ENCODE measurements at places on chromosomes 4 and X.

DNA sequence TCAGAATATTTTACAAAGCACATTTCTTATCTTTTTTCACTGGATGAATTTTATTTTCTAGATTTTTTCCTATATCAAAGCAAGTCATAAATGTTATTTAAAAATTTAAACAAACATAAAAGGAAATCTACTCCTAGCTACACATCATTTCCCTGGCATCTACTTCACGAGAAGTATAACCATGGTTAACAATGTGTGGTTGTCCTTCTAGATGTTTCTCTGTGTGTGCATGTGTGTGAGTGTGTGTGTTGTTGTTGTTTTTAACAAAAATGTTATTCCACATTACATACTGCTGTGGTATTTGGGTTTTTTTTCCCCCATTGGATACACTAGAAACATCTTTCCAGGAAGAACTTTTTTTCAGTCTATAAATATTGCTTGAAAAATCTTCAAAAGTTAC, 103.1 kb downstream of the CHIC2 start:
- no peak for DNase-seq

GRCh38 chrX:17613979-17614588, 123.2 kb upstream of the SCML1 start:
- no peak for DNase-seq

DNA sequence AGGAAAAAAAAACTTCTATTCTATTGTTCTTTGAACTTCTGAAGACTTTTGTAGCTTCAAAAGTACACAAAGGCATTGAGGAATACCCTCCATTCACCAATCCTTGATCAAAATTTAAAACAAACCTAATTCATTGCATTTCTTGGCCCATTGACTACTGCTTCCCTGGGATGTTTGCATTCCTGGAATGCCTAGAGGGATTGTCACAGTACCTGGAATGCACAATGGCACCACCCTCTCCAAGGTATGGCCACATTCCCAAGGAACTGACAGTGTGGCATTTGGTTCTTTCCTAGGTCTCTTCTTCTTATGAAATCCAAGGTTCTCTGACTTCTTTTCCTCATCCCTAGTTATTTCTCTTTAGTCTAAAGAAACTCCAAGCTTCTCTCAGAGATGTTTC, 600.7 kb downstream of the CCSER1 start:
- peak; percentile 45 for DNase-seq

DNA sequence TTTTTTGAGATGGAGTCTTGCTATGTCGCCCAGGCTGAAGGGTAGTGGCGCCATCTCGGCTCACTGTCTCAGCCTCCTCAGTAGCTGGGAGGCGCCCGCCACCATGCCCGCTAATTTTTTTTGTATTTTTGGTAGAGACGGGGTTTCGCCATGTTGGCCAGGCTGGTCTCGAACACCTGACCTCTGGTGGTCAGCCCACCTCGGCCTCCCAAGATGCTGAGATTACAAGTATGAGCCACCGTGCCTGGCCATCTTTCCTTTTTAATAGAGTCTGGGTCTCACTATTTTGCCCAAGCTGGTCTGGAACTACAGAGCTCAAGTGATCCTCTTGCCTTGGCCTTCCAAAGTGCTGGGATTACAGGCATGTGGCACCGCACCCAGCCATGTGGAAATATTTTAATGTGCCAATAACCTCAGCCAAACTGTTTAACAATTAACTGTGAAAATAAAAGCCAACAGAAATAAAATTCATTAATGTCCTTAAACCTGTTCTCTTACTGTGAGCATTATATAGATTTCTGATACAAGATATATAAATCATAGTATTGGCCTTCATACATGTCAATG, 16.3 kb downstream of the PDS5A start:
- no peak for DNase-seq

DNA sequence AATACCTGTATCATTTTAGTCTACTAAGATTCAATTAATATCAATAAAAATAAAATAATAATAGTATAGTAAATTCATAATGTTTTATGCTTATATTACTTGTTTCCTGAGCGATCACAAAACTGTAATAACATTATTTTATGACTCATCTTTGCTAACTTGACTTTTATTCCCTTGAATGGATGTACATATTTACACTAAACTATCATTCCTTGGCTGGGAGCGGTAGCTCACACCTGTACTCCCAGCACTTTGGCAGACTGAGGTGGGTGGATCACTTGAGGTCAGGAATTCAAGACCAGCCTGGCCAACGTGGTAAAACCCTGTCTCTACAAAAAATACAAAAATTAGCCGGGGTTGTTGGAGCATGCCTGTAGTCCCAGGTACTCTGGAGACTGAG, 104.0 kb upstream of the SLC34A2 start:
- DNase-seq = no peak

GRCh38 chr4:40377512-40378365, 42.6 kb downstream of the CHRNA9 start:
- DNase-seq = no peak

- no peak for DNase-seq
Measured at GRCh38 chr4:1403591-1404572, 2.4 kb downstream of the NKX1-1 start.

- DNase-seq = no peak
Measured at GRCh38 chr4:173192375-173193162, 24.0 kb downstream of the GALNT7 start.

DNA sequence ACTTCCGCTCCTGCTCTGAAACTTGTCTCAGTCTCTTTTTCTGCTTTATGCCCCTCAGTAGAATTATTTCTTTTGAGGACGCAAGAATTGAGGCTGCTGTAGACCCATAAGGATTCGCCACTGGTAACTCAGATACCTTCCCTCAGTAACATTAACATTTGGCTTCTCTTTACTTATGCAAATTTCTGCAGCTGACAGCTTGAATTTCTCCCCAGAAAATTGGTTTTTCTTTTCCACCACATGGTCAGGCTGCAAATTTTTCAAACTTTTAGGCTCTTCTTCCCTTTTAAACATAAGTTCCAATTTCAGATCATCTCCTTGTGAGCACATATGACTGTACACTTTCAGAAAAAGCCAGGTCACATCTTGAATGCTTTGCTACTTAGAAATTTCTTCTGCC, 839.3 kb upstream of the GRIA3 start:
- no peak for DNase-seq

DNA sequence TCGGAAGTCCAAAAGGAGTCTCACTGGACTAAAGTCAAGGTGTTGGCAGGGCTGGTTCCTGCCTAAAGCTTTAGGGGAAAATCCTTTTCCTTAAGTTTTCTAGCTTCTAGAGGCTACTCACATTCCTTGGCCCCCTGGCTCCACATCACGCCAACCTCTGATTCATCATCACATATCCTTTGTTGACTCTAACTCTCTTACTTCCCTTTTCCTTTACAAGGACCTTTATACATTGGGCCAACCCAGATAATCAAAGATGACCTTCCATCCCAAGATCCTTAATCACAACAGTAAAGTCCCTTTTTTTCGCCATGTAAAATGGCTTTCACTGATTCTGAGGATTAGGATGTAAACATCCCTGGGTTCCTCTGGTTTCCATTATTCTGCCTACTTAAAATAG, 146.4 kb upstream of the DCAF8L1 start:
- no peak for DNase-seq

DNA sequence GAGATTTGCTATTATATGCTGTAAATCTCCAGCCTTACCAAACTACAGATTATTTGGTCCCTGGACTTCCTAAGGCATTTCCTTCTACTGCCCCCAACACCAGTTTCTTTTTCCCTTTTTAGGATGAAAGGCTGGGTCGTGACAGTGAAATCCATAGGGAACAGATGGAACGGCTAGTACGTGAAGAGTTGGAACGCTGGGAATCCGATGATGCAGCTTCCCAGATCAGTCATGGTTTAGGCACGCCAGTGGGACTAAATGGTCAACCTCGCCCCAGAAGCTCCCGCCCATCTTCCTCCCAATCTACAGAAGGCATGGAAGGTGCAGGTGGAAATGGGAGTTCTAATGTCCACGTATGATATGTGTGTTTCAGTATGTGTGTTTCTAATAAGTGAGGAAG, 67.9 kb downstream of the PKD2 start:
- DNase-seq = no peak

GRCh38 chrX:151177141-151178027, 1.0 kb downstream of the GPR50 start:
- no peak for DNase-seq

Data from HCT116 (cell line).